Left kidney (tissue), 8 donors: ENCODE measurements at places on chromosomes 3 and 15. TPM values are rescaled to one million over a fixed set of nuclear protein-coding genes. Genes with fewer than 3 reads are reported as not detected.

Gene SAMD7
- not detected for polyA plus RNA-seq

Gene TADA3
- polyA plus RNA-seq = 64.1 TPM

Gene OXNAD1
- 17.9 TPM for polyA plus RNA-seq

Gene GOLGA8S
- polyA plus RNA-seq = 1.4 TPM

Gene UTS2B
- polyA plus RNA-seq = 0.80 TPM

Gene THBS1
- 184 TPM for polyA plus RNA-seq

Gene CHDH
- 8.8 TPM for polyA plus RNA-seq

Gene TEX55
- not detected for polyA plus RNA-seq

Gene SCN10A
- polyA plus RNA-seq = not detected

Gene RHOV
- polyA plus RNA-seq = 1.7 TPM

Gene AADAC
- polyA plus RNA-seq = 0.25 TPM

Gene NFKBIZ
- 16.5 TPM for polyA plus RNA-seq

Gene TGM5
- polyA plus RNA-seq = not detected

Gene ACKR2
- polyA plus RNA-seq = 2.7 TPM

Gene PARP15
- polyA plus RNA-seq = 0.45 TPM

Gene KNG1
- 56.9 TPM for polyA plus RNA-seq

Gene ACSBG1
- polyA plus RNA-seq = 1.4 TPM

Gene MASP1
- 8.7 TPM for polyA plus RNA-seq

Gene TRPM1
- 0.07 TPM for polyA plus RNA-seq

Gene SMCO1
- polyA plus RNA-seq = not detected

Gene PRKCD
- polyA plus RNA-seq = 20.3 TPM

Gene PLAAT1
- 3.6 TPM for polyA plus RNA-seq

Gene BLM
- polyA plus RNA-seq = 17.7 TPM

Gene SHC4
- 3.1 TPM for polyA plus RNA-seq

Gene MOBP
- 0.22 TPM for polyA plus RNA-seq

Gene CFAP44
- polyA plus RNA-seq = 37.1 TPM

Gene C2CD4A
- 0.33 TPM for polyA plus RNA-seq

Gene ITGA11
- 3.6 TPM for polyA plus RNA-seq

Gene IGSF10
- polyA plus RNA-seq = 3.5 TPM

Gene ZNF80
- 0.15 TPM for polyA plus RNA-seq

Gene RAB6B
- polyA plus RNA-seq = 15.3 TPM

Gene FAM227B
- polyA plus RNA-seq = 18.8 TPM

Gene NME9
- 4.8 TPM for polyA plus RNA-seq

Gene NT5DC2
- 159 TPM for polyA plus RNA-seq

Gene PRTG
- polyA plus RNA-seq = 15.8 TPM

Gene GCSAM
- polyA plus RNA-seq = 3.0 TPM

Gene ZBTB38
- 60.5 TPM for polyA plus RNA-seq

Gene BOC
- 26.6 TPM for polyA plus RNA-seq

Gene ADGRG7
- polyA plus RNA-seq = not detected

Gene OR5H15
- polyA plus RNA-seq = not detected

Gene GALNT15
- 2.1 TPM for polyA plus RNA-seq

Gene HGD
- polyA plus RNA-seq = 97.3 TPM

Gene GOLGA6L9
- 30.7 TPM for polyA plus RNA-seq

Gene GMPPB
- 14.1 TPM for polyA plus RNA-seq

Gene MYO5A
- 9.2 TPM for polyA plus RNA-seq
